ENCODE measurements at places on chromosomes 11 and 22. TPM values are rescaled to one million over a fixed set of nuclear protein-coding genes. Genes with fewer than 3 reads are reported as not detected.

Gene RHOG
- total RNA-seq = 40.8 TPM

Gene CSNK2A3
- 2.1 TPM for total RNA-seq

Gene SCN4B
- total RNA-seq = 1.4 TPM

Gene RIMBP3C
- total RNA-seq = 0.29 TPM

Gene CHCHD10
- total RNA-seq = 232 TPM

Gene BIK
- total RNA-seq = 2.5 TPM

Gene TMEM135
- total RNA-seq = 25.5 TPM

Gene IL17REL
- total RNA-seq = not detected

Gene HORMAD2
- not detected for total RNA-seq

Gene APBB1
- total RNA-seq = 24.9 TPM

Gene DTX4
- 126 TPM for total RNA-seq

Gene YPEL4
- total RNA-seq = 0.44 TPM

Gene ACRV1
- total RNA-seq = not detected

Gene RIMBP3B
- total RNA-seq = not detected

Gene CD3G
- 2.1 TPM for total RNA-seq

Gene SLC1A2
- total RNA-seq = 2.4 TPM

DNA sequence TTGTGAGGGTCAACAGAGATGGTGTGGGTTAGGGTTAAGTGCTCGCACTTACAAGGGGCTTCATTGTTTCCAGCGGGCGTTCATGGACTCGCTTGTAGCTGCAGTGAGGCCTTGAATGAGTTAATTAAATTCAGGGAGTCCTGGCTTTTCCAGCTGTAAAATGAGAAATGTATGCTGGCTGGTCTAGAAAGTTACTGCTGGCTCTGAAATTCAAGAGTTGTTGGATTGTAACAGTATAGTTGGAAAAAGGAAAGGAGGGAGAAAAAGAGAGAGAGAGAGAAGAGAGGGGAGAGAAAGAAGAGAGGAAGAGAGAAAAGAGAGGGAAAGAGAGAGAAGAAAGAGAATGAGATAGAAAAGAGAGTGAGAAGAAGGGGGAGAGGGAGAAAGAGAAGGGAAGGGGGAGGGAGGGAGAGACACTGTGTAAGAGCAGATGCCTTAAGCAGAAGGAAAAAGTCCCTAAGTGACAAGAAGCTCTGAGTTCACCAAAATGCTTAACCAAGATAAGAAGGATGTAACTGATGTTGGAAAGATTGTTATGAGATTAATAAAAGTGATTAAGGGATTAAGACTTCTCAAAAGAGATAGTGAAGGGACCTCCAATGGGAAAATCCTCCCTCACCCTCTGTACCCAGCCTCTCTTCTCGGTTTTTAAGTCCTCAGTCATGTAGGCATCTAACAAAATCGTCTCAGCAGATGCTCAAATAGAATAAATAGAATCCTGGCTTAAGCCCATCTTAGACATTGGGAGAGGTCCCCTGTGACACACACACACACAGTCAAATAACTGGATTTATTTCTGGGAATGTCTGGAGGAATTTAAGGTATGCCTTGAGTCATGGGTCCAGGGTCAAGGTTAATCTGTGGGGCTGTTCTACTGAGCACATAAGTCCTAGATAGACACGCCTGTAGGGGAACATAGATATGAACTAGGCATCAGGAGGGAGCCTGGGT is 477.9 kb downstream of the MIAT start:
- no peak for DNase-seq

- no peak for DNase-seq
These were observed 10.3 kb downstream of the SCARF2 start for GRCh38 chr22:20427104-20427944.

- DNase-seq = no peak
These were observed 184.3 kb downstream of the LARGE1 start for GRCh38 chr22:33735978-33736377.

GRCh38 chr11:126336138-126336541 is 19.3 kb upstream of the ST3GAL4 start:
- DNase-seq = no peak

- DNase-seq = no peak
These were observed 71.3 kb upstream of the PARVG start for GRCh38 chr22:44109416-44109815.

DNA sequence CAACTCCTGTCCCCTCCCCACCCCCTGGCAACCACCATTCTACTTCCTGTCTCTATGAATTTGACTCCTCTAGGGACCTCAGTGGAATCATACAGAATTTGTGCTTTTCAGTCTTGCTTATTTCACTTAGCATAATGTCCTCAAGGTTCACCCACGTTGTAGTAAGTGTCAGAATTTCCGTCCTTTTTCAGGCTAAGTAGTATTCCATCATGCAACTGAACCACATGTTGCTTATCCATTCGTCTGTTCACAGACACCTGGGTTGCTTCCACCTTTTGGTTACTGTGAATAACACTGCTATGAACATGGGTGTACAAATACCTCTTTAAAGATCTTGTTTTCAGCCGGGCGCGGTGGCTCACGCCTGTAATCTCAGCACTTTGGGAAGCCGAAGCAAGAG is 16.5 kb downstream of the CELSR1 start:
- no peak for DNase-seq

DNA sequence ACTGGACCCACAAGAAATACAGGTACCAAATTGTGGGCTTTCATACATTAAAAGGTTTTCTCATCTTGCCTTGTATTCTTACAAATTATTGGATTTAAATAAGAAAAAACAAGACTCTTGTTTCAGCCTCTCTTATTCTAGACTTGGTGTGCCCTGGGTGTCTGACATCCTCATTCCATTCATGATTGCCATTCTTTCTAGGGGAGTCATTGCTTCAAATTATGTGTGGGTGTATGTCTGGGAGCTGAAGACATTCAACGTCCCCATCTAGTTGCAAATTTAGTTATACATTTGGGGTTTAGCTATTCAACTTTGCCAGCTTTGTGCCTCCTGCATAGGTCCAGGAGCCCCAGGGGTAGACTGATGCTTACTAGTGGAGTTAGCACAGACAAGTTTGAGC is 18.1 kb downstream of the MAML2 start:
- DNase-seq = no peak

DNA sequence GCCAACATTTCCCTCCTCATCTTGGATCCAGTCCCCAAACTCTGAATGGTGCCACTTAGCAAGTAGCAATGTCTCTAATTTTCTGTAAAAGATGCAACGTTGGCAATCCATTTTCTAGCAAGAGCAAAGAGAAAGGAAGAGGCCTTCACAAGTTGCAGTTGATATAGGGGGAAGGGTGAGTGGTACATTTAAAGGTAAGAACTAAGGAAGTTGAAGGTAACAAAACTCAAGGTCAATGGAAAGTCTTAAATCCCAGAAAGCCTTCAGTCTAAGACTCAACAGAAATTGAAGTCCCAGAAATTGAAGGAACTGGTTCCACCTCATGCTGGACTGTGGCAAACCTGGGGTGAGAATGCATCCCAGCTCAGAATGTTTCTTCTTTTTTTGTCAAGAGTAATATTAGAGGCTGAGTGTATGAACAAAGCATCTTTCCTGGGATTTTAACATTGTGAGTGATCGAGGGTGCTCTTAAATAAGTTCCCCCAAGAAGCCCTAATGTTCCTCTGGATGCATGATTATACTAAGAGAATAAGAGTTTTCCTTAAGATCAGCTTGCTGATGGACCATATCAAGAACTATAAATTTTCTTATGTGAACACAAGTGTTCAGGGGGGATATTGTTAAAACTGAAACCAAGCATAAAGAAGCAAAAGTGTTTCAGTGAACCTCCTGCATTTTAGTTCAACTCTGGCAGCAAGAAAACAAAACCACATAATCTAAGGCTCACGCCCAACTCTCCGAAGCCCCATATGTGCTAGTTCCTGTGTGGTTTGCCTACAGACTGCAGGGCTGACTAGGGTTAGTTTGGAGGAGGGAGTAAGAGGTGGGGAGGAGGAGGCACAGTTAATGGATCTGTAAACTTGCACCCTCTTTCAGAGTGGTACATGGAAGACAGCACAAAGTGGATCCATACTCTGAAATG is at the start of gene GRAP2:
Gene GRAP2, plus strand, starts transcription at position 779 of the 922 bp plus-strand sequence. CDS start 46,023 bp downstream, outside the sequence.
- DNase-seq = no peak

- no peak for DNase-seq
These were observed 7.0 kb downstream of the MADD start for GRCh38 chr11:47276923-47277322.

DNA sequence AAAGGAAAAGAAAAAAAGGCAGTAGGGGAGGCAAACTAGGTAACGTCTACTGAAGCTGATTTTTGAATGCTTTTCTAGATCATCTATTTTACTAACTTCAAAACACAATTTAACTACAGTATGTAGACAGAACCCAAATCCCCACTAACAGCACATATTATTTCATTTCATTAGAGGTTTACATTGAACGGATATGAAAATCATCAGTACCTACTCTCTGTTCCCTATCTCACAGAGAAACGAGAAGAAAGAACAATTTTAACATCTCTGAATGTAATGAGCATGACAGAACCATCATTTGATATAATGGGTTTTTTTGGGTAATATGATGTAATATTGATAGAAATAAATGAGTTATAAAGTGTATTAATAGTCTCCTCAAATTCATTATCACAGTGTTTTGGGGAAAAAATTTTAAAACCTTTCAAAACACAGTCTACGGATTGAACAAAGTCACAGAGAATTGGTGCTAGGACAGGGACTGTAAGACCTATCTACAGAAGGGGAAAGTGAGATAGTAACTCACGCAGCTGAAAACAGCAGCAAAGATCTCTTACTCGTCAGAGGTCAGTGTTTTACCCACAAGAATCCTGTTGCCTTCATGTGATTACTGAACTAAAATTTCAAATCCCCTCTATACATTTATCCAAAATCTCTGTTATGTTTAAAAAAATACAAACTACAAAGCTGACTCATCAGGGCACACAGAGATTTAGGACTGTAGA is 77.3 kb downstream of the ZBTB44 start:
- DNase-seq = no peak

DNA sequence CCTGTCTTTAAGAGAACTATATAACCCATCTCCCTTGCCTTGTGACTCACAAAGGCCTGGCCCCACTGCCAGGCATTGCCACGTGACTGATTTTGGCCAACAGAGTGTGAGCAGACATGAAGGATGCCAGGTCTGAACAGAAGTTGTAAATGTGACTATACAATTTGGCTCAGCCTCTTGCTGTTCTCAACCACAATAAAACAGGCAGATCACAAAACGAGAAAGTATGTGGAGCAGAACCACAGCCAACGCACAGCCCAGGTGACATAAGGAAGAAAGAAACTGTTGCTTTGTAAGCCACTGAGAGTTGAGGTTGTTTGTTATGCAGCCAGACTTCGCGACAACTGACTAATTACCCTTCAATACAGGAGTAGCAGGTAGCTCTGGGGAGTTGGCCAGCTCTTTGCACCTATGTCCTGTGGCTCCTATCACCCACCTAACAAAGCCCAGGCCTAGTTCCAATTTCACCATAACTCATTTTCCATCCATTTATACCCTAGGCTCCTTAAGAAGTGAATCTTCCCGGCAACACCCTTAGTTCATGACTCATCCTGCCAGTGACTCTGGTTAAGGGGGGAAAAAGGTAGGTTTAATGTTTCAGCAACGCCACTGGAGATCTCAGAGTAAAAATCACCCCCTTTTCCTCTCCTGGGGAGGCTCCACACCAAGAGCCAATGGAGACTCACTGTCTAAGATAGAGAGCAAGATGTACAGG is 53.7 kb downstream of the GALNT18 start:
- no peak for DNase-seq

GRCh38 chr11:128200467-128200866 is 386.9 kb downstream of the ETS1 start:
- DNase-seq = no peak

GRCh38 chr11:40129266-40129665 is 1330.2 kb downstream of the LRRC4C start:
- no peak for DNase-seq

- DNase-seq = no peak
These were observed 698.8 kb downstream of the BRD1 start for GRCh38 chr22:49128874-49129273.

GRCh38 chr22:41919357-41920224 is 4.7 kb upstream of the SHISA8 start:
- DNase-seq = peak; percentile 66

DNA sequence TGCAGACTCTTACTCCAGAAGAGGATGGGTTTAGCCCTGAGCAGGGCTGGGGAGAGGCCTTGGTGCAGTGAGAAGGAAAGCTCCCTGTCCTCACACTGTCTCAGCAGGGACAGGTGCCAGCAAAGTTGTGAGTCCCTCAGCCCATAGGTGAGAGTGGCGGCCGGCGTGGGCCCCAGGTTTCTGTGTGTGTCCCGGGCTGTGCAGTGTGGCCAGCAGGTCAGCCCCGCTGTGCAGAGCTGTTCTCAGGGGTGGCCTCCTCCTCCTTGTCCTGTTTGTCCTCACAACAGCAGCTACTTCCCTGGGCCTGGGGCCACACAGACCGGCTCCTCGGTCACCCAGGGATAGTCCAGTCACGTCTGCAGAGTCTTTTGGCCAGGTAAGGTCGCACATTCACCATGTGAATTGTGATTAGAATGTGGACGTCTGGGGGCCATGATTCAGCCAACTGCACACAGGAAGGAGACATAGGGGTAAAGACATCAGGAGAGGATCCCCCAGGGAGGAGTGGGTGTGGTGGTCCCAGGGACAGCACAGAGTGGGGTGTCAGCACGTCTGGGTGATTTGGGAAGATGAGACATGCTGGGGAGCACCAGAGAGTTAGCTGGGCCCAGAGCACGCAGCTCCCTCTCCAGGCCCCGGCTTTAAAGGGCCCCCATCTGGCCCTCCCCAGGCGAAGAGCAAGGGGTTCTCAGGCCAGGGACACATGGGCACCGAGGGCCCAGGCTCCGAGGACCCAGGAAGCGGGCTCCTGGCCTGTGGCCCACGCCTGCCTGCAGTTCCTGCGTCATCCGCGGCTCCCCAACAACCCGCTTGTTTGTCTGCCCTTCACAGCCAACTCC is 81.6 kb downstream of the MYEOV start:
- DNase-seq = peak; percentile 36

DNA sequence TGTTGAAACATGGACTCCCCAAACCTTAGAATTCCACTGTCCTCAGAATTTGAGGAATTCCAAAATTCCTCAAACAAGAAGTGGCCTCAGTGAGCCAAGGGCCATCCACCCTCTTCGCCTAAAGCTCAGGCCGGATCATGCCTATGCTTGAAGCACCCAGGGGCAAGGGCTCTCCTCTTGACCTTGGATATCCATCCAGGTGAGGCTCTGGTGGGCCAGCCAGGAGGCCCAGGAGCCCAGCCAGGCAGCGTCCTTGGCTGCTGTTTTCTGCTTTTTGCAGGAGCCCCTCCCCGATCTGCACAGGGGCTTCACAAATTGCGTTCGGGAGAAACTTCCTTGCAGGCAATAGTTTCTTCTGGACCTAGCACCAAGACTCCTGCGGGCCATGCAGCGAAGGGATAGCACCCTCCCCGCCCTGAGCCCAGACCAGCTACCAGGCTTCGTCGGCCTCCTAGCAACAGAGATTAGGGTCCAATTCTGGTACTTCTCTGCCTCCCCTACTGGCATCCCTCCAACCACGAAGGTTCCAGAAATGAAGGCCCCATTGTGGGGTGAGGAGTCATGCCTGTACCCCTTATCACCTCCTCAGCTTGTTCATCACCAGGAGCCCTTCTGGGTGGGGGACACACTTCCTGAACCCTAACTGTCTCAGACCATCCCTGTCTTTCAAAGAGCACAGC is 2.0 kb downstream of the PHLDA2 start:
- no peak for DNase-seq

GRCh38 chr22:48949375-48950149 is 878.1 kb downstream of the BRD1 start:
- DNase-seq = peak; percentile 30

- DNase-seq = no peak
These were observed 71.2 kb downstream of the FBXO7 start for GRCh38 chr22:32545801-32546200.

Data from ureter (tissue), 1 donor.